Activated CD4-positive, alpha-beta memory T cell treated with anti-CD3 and anti-CD28 coated beads for 36 hours (primary cell): ENCODE measurements at places on chromosomes 6 and 20. TPM values are rescaled to one million over a fixed set of nuclear protein-coding genes. Genes with fewer than 3 reads are reported as not detected.

The LY6G6F gene
- not detected for total RNA-seq

DNA sequence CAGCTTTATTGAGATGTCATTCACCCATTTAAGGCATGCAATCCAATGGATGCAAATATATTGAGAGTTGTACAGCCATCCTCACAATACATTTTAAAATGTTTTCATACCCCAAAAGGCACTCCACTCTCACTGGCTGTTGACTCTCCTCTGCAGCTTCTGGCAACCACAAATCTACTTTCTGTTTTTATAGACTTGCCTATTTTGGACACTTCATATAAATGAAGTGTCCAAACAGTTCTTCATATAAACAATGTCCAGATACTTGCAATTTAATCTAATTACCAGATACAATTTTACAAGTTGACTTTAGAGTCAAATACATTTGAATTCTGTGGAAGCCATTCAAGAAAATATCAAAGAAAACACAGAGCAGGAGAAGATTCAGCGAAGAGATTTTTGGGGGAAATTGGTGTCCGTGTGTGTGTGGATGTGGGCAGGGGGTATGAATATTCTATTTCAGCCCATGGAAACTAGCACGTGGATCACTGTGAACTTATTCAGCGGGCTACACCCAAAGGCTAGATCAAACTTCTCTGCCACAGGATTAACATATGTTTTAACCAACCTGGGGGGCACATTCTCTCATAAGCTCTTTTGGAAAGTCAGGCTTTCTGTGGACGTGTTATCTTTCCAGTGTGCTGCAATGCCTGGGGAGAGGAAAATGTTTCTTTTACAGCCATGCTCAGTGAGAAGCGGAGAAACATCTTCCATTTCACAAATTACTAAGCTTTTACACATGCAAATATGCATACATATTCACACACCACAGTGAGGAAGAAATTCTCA is 73.9 kb downstream of the PLG start:
- no peaks in the 10 kb centered on the region for H3K36me3 ChIP-seq
- H3K27me3 ChIP-seq = peaks cover 2% of the 10 kb centered on the region
- no peak overlapping the region for H3K27ac ChIP-seq
- no peaks in the 10 kb centered on the region for H3K4me1 ChIP-seq

The COX4I2 gene
- not detected for total RNA-seq

GRCh38 chr6:123526128-123526527 is 110.6 kb downstream of the TRDN start:
- H3K27me3 ChIP-seq = no peaks in the 10 kb centered on the region
- DNase-seq = no peak
- no peaks in the 10 kb centered on the region for H3K4me1 ChIP-seq
- H3K4me3 ChIP-seq = no peak overlapping the region
- H3K36me3 ChIP-seq = no peaks in the 10 kb centered on the region
- no peak overlapping the region for H3K27ac ChIP-seq

DNA sequence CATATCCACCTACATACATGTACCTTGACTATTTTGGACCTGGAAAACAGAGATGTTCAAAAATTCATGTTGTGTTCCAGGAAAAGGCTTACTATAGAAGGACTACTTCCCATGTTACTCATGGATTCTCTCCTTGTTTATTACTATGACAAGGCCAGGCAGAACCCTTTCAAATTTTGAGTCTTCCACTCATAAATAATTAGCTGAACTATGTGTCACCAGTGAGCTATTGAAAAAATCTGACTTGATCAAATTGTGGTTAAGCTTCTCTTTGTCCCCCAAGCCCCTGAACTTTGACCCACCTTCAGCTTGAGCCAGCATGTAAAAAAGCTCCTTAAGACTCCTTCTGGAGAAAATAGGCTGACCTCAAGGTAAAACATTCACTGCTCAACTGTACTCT is 1142.8 kb upstream of the EYS start:
- no peaks in the 10 kb centered on the region for H3K4me1 ChIP-seq
- no peak overlapping the region for H3K4me3 ChIP-seq
- no peak overlapping the region for H3K27ac ChIP-seq
- no peaks in the 10 kb centered on the region for H3K36me3 ChIP-seq
- no peak for DNase-seq
- H3K27me3 ChIP-seq = no peaks in the 10 kb centered on the region

DNA sequence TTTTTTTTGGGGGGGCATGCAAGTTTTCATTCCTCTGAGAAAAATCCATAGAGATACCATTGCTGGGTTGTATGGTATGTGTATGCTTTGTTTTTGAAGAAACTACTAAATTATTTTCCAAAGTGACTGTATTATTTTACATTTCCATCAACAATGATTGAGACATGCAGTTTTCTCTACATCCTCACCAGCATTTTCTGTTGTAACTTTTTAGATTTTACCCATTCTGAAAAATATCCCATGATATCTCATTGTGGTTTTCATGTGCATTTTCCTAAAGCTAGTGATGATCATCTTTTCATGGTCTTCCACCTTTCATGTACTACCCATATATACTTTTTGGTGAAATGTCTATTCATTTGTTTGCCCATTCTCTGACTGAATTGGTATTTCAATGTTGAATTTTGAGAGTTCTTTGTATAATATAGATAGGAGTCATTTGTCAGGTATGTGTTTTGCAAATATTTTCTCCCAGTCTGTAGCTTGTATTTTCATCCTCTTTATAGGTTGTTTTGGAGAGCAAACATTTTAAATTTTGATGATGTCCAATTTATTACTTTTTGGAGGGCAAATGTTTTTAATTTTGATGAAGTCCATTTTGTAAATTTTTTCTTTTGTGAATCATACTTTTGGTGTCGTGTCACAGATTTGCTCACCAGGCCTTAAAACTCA is 827.5 kb upstream of the CITED2 start:
- H3K4me3 ChIP-seq = no peak overlapping the region
- H3K27me3 ChIP-seq = peaks cover 2% of the 10 kb centered on the region
- DNase-seq = no peak

The CGAS gene
- total RNA-seq = 38.4 TPM

The DEFB129 gene
- not detected for total RNA-seq

DNA sequence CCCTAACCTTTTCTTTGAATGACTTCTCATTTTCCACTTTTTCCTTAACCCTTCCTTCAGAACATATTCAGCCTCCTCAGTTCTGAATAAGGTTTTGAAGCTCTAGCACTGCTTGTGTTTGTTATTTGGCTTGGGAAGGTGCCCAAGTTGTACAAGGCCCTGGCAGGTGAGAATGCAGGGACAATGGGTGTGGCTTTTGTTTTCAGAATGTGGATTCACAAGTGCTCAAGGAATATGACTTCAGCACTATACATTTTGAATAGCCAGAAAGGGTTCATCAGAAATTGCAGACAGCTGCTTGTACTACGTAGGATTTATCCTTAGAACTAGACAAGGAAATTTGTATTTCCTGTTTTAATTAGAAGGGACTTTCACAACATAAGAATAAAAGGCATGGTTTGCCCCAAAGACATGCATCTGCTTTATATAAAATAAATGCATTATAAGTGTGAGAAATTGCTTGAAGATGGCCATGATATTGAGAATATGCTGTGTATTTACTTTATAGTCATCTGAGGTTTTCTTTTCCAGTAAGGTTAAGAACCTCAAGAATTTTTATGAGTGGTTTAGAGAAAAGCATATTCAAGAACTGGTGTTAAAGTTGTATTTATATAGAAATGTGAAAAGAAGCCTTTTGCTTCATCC is 29.3 kb upstream of the PRDM1 start:
- no peak for DNase-seq
- H3K36me3 ChIP-seq = no peaks in the 10 kb centered on the region
- no peak overlapping the region for H3K4me3 ChIP-seq
- peaks cover 16% of the 10 kb centered on the region for H3K4me1 ChIP-seq

- DNase-seq = no peak
- no peaks in the 10 kb centered on the region for H3K36me3 ChIP-seq
- no peak overlapping the region for H3K4me3 ChIP-seq
- peaks cover 25% of the 10 kb centered on the region for H3K27me3 ChIP-seq
- no peak overlapping the region for H3K27ac ChIP-seq
Measured at GRCh38 chr20:63840405-63840828, 9.4 kb upstream of the ZBTB46 start.

The HMGCLL1 gene
- total RNA-seq = not detected

- H3K27ac ChIP-seq = no peak overlapping the region
- H3K27me3 ChIP-seq = no peaks in the 10 kb centered on the region
- no peak overlapping the region for H3K4me3 ChIP-seq
- peaks cover under 1% of the 10 kb centered on the region for H3K36me3 ChIP-seq
- H3K4me1 ChIP-seq = no peaks in the 10 kb centered on the region
Measured at GRCh38 chr20:38935967-38936407, 9.8 kb downstream of the FAM83D start.

DNA sequence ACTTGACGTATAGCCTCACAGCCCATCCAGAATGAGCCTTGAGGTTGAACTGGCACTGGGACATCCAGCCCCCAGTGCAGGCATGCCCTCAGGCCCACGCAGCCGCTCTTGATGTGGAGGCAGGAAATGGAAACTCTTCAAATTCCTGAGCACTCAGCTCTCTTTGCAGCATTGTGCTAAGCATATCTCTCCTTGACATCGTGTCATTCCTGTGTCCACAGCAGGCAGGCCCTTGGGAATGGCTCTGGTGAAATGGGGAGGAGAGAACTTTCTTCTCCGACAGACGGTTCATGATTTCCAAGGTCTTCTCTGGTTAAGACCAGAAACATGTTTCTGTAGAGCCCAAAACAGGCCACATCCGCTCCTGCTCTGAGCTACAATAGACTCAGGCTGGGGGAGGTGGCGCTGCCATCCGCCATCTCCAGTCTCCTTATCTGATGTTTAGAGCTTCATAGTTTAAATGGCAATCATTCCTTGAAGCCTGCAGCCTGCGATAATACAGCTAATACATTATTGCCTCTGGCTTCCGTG is 248.8 kb downstream of the CDH4 start:
- peak; percentile 40 for DNase-seq
- H3K4me3 ChIP-seq = peak overlapping the region; percentile 51
- peaks cover 9% of the 10 kb centered on the region for H3K4me1 ChIP-seq
- no peaks in the 10 kb centered on the region for H3K27me3 ChIP-seq
- no peaks in the 10 kb centered on the region for H3K36me3 ChIP-seq

The HRH3 gene
- total RNA-seq = not detected

- H3K36me3 ChIP-seq = no peaks in the 10 kb centered on the region
- no peak overlapping the region for H3K4me3 ChIP-seq
- peaks cover 32% of the 10 kb centered on the region for H3K27me3 ChIP-seq
- H3K4me1 ChIP-seq = no peaks in the 10 kb centered on the region
- DNase-seq = peak; percentile 53
Measured at GRCh38 chr20:2093159-2093781, 8.4 kb upstream of the STK35 start.

GRCh38 chr6:3075772-3076113 is 7.4 kb downstream of the RIPK1 start:
- H3K36me3 ChIP-seq = peaks cover 21% of the 10 kb centered on the region
- no peak overlapping the region for H3K4me3 ChIP-seq
- no peaks in the 10 kb centered on the region for H3K27me3 ChIP-seq

The SLA2 gene
- total RNA-seq = 47.7 TPM

GRCh38 chr6:53239526-53239925 is 90.9 kb upstream of the GCM1 start:
- H3K27me3 ChIP-seq = no peaks in the 10 kb centered on the region
- H3K4me1 ChIP-seq = peaks cover 48% of the 10 kb centered on the region
- H3K4me3 ChIP-seq = no peak overlapping the region
- no peak overlapping the region for H3K27ac ChIP-seq
- H3K36me3 ChIP-seq = peaks cover 3% of the 10 kb centered on the region

DNA sequence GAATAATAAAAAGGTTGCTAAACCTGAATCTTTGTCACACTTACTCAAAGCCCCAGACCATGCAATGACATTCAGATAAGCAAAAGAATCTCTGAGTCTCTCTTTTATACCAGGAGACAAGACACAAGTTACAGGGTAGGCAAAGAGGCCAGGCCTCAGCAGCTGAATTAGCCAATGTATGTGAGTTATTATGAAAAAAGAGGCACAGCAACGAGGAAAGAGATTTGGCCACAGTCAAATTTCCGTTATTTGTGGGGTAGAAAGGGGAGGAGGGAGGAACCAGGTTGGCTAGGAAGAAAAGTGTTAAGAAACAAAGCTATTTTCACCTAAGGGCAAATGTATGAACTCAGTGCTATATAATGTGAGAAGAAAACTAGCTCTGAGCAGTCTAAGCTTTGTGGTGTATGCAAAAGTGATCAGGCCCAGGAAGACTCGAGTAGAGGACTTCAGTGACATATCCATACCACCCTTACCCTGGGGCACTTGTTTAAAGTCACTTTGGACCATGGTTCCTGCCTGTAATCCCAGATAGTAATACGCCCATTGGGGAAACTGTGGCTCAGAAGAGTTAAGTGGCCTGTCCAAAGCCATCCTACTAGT is 19.1 kb downstream of the IPCEF1 start:
- H3K27me3 ChIP-seq = no peaks in the 10 kb centered on the region
- no peak overlapping the region for H3K27ac ChIP-seq
- H3K4me1 ChIP-seq = no peaks in the 10 kb centered on the region

DNA sequence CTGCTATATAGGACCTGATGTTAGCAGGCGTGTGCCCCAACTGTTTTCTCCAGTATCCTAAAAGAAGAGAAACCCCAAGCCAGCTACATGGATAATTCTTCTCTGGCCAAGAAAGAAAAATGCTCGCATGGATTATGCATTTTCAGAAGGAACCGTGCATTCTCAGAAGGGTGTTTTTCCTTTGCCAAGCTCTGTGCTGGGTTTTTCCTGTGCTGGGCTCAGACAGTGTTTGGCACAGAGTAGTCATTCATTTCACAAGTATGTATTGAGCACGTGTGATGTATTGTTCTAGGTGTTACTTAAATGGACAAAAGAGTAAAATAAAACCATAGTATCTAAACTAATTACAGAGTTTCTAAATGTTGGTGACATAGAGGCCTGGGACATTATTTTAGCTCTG is 62.7 kb upstream of the ZNF133 start:
- H3K4me1 ChIP-seq = no peaks in the 10 kb centered on the region
- H3K36me3 ChIP-seq = no peaks in the 10 kb centered on the region
- H3K27ac ChIP-seq = no peak overlapping the region
- peaks cover 3% of the 10 kb centered on the region for H3K27me3 ChIP-seq

GRCh38 chr6:100126790-100127484 is 132.9 kb upstream of the MCHR2 start:
- no peak for DNase-seq
- no peaks in the 10 kb centered on the region for H3K36me3 ChIP-seq
- no peaks in the 10 kb centered on the region for H3K4me1 ChIP-seq
- H3K27ac ChIP-seq = no peak overlapping the region

The POU5F1 gene
- total RNA-seq = not detected

DNA sequence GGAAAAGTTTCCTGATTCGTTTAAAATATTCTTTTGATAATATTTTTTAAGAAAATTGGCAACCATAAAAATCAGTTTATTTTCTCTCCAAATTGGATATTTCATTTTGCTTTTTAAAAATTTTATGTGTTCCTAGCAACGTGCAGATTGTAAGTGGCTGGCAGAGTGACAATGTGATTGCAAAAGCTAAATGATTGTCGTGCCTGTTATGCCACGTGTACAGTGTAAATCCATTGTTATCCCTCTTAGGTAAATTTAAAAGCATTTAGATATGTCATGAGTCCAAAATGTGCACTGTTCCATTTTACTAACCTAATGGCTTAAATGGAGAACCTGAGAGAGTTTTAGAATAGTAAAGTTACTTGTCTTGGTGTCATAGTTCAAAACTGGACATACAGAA is 94.4 kb upstream of the ADGRF4 start:
- DNase-seq = no peak
- H3K4me1 ChIP-seq = no peaks in the 10 kb centered on the region
- H3K27ac ChIP-seq = no peak overlapping the region
- H3K4me3 ChIP-seq = no peak overlapping the region
